ENCODE measurements at places on chromosomes 7 and 10.
A peak's percentile ranks its signal among the peaks of the same experiment; 100 is the strongest.

- DNase-seq = peak; percentile 33
These were observed 84.0 kb downstream of the ARL4A start for GRCh38 chr7:12771378-12771877.

GRCh38 chr10:42615419-42615818, 23.0 kb downstream of the ZNF33B start:
- DNase-seq = no peak

GRCh38 chr7:88399696-88400240, 93.1 kb upstream of the STEAP4 start:
- no peak for DNase-seq

DNA sequence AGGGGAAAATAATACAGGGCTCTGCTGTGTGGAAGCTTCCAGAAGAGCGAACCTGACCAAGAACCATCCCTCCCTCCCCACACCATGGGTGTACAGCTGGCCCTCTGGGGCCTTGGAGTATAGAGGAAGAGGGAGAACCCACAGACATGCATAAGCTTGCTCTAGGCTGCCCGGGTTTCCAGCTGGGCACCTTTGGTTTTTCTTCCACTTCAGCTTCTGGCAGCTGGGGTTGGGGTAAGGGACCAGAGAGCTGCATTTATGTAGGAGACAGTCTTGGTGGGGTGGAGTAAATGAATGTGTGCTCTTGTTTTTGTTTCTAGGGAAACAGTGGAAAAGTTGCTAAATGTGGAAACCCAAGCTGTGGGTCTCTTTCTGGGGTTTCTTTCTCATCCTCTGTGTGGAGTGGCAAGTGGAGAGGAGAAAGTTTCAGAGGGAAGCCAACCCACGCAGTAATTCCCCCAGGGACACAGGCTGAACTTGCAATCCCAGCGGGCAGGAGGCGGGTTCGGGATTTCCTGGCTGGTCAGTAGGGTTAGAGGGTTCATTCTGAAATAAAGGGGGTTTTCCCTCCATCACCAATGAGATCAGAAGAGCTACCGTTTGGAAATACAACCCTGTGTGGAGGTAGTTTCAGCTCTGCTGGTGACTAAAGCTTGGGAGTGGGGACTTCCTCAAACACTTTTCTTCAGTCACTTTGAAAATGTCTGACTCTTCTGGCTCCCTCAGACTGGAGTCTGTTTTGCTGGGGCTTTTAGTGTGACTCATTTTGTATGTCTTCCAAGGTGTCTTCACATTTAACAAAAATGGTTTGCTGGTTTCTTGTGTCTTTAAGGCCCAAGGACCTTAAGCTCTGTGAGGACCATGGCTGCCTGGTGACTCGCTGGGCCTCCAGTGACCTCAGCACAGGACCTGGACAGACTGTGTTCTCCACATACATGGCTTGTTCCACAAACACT, 22.2 kb upstream of the SRGN start:
- DNase-seq = peak; percentile 51

DNA sequence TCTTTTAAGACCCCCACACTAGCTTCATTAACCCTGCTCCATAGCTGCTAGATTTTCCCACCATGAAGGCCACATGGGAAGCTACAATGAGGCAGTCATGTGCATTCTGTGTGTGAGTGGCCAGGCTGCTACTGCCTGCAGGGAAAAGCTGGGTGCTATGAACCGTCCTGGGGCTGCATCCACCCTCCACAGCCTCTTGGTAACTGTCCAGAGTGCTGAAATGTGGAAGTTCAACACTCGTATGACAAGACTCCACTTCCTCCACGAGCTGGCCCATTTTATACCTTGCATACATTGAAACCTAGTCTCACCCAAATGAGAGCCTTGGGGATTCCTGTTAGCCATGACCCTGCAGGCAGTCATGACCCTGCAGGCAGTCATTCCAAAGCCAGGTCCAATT, 59.4 kb downstream of the CUZD1 start:
- peak; percentile 7 for DNase-seq

GRCh38 chr7:112280267-112280666, 73.8 kb downstream of the ZNF277 start:
- DNase-seq = no peak

DNA sequence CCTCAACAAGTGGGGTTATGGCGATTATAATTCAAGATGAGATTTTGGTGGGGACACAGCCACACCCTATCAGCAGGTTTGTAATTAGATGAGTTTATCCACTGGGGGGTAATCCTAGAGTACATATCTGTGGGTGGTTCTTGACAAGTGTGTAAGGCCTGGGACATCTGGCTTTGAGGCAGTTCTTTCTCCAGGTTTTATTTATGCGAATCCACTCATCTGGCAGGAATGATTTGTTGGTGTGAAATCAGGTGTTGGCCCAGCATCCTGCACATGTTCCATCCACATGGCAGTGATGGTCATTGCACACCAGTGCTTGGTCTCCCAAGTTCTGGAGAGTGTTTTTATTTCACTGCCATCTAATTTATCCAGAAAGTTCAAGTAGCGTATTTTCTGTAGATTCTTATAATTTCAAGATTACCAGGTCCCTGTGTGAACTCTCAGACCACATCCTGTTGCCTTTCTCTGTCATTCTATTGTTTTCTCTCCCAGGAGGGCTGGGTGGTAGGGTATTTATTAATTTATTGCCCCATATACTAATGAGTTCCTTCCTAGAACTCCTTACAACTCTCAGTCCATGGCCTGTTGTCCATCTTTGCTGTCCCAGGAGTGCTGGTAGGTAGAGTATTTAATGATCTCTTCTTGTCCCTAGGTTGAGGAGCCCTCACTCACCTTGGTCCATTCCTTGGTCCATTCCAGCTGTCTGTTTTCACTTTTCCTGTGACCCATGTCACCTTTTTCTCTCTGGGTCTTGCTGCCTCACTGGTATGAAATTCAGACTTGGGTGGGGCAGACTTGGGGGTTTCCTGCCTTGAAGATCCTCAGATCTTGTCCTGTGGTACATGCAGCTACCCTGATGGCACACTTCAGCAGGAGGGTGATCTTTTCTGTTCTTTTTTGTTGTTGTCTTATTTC, 10.4 kb downstream of the RALA start:
- no peak for DNase-seq

DNA sequence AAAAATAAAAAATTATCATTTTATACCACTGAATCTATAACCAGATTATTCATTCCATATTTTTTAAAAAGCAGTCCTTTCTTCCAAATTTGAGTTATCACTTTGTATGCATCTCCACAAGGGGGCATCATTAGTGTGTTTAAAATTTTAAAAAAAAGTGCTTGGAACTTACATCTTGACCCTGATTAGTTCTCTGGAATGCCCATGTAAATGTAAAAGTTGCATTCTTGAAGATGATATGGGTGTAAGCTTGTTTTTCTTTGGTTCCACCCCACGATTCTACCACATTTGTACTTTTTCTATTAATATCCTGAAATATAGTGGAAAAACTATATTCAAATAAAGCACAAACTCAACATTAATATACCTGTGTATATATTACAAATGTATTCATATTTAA, 144.9 kb downstream of the ELAPOR2 start:
- DNase-seq = peak; percentile 32

GRCh38 chr10:20041931-20042330, 225.7 kb downstream of the PLXDC2 start:
- no peak for DNase-seq

DNA sequence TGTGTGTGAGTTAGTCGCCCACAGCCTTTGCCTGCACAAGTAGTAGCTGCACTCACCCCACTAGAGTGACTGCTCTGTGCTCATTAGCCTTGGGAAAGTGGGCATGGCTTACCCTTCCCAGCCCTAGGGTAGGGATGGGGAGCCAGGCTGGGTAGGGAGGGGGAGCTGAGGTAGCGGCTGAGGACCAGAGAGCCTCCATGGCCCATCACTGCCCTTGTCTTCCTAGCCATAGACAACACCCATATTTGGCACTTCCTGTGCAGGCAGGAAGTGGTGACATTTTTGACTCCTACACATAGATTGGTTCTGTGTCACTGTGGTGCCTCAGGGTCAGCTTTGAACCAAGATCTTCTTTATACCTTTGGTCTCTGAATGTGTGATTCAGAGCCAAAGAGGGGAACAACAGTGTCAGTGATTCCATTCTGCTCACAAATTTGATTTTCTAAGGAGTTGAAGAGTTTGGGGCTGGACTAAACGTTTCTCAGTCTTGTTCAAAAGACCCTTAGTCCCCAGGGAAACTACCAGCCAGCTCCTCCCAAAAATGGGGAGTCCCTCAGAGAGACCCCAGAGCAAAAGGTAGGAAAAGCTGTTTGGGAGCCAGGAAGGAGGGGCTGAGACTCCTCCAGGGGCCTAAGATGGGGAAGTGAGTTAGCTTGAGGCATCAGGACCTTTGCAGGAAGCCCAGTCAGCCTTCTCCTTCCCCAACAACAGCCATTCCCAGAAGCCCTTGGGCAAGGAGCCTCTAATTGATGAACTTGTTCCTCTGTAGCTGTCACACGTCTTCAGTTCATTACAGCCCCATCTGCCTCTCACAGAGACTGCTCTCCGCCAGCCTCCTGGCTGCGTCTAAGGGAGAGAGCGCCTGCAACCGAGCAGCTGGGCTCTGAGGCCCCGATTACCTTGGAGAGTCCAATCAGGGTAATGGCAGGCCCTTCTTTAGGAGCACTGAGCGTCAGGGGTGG, 135.0 kb downstream of the CDH23 start:
- DNase-seq = no peak
